ENCODE measurements at places on chromosomes 4 and X. TPM values are rescaled to one million over a fixed set of nuclear protein-coding genes. Genes with fewer than 3 reads are reported as not detected.
A peak's percentile ranks its signal among the peaks of the same experiment; 100 is the strongest.

The GAGE13 gene
- polyA plus RNA-seq = not detected

DNA sequence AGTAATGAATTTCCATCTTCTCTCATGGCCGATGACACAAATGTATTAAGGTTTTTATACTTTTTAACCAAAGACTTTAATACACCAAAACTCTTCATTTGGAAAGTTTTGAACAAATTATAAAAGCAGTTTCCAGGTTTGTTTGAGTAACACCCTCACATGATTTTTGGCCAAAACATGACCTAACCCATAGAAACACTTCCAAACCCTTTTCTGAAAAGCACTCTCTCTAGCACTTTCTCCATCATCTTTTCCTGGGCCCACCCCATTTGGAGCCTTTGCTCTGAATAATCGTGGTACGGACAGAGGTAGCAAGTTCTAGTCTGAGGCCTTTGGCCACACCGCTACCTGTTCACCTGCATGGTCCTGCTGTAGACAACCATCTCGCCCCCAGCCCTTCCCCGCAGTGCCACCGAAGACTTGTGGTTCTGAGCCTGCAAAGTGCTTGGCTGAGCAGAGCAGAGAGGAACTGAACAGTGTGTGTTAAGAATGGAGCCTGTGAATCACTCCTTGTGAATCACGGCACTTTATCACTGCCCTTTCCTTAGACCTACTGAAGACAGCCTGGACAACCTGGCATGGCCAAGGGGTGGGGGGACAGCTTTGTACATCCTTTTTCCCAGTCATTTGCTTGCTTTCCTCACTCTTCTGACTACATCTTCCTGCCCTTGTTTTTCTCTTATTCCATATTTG, 181.8 kb downstream of the PTTG2 start:
- no peak for DNase-seq

DNA sequence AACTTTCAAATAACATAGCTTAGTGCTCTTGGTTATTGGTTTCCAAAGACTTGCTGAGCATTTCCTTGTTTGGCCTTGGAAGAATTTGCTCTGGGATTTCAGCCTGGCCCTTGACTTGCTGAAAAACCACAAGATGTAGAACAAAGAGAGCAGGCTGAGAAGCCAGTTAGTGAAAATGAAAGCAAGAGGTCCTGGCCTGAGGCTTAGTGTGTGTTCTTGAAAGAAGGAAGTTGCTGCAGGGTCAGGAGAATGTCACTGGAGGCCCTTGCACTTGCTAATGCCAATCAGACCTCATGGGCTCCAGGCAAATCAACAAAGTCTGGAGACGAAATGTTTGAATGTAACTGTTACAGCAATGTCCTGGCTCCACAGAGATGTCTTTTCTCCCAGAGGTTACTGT, 79.4 kb downstream of the SYNPO2 start:
- DNase-seq = peak; percentile 59

DNA sequence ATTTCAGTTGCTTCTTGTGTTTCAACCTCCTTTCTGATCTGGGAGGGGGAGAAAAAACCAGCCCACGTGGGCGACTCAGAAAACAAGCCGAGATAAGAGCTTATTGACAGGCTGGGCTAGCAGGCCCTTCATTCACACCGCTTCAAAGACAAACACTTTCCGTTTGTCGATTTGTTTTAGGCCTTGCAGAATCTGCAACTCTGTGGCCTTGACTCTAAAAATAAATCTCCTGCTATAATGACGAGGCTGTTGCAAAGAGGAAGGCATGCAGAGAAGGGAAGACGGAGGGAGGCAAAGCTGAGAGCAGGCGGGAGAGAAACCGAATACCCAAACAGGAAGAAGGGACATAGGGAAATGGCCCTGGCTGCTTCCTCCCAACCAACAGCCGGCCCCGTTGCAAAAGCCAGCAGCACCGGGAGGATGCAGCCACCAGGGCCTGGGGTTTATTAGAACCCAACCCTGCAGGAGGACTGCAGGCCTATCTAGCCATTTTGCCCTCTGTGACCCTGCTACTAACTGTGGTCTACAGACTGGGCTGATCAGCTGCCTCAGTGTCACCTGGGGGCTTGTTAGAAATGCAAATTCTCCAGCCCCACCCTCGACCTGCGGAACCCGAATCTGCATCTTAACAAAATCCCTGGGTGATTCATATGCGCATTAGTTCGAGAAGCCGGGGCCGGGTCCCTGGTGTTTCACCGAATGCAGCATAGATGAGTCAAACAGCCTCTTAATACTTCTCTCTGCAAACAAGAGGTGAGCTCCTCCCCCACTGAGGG, 325.5 kb downstream of the BCOR start:
- DNase-seq = no peak

The ARHGAP36 gene
- 522 TPM for polyA plus RNA-seq

GRCh38 chr4:146061610-146062334, 113.7 kb upstream of the LSM6 start:
- no peak for DNase-seq

The SSX4B gene
- polyA plus RNA-seq = not detected

The CXCL11 gene
- not detected for polyA plus RNA-seq

DNA sequence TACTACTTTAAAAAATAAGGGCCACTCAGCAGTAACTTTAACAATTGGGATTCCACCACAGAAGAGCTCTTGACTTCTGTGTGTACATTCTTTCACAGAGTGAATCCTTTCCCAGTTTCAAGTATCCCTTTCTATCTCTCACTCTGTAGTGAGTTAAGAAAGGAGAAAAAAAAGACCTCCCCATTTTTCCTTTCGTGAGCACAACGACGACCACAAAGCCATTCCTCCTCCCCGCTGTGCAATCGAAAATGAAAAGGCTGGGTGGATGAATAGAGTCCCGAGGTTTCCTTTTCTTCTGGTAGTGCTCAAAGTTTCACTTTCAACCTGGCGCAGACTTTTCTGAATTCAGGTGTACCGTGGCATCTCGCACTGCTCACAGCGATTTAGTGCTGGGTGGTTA, 58.0 kb downstream of the TAB3 start:
- no peak for DNase-seq

The CLCN4 gene
- 14.7 TPM for polyA plus RNA-seq

GRCh38 chr4:5979981-5980380, 38.2 kb downstream of the C4orf50 start:
- no peak for DNase-seq

DNA sequence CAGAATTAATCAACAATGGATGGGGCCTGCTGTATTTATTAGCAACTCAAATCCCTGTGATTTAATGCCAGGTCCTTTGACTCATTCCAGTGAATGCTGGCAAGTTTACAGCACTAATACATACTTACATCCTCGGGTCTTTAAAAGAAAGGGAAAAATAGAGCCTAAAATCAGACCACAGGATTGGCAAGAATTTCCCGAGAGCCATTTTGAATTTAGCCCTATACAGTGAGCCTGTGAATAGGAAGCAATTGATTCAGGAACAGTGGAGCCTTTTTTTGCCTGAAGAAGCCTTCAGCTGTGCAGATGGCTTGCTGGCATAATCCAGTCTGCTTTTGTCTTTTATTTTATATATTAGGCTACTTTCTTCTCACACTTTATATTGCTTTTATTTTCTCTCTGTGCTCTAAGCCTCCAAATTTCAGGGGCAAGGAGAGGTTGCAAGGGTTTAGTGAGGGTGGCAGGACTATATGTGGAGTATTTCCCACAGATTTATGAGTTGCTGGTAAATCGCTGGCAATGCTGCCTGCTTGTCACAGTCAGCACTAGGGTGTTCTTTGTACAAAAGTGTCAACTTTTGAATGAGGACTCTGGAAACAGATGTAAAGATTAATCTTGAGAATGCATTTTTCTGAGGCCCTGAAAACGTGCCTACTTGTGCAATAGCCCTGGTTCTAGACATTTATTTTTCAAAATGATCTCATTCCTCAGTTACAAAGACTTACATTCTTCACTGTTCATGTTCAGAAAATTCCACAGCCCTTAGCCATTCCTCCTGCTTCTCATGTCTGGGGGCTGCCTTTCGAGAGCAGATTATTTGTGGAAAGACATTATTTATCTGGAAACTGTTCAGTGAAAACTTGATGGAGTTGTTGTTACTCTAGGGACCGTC, 303.5 kb downstream of the SPRY1 start:
- DNase-seq = peak; percentile 42

The ATP2B3 gene
- 0.36 TPM for polyA plus RNA-seq

The SPANXN4 gene
- not detected for polyA plus RNA-seq

- DNase-seq = no peak
These were observed 1174.0 kb downstream of the RAPGEF2 start for GRCh38 chr4:160276785-160277325.

DNA sequence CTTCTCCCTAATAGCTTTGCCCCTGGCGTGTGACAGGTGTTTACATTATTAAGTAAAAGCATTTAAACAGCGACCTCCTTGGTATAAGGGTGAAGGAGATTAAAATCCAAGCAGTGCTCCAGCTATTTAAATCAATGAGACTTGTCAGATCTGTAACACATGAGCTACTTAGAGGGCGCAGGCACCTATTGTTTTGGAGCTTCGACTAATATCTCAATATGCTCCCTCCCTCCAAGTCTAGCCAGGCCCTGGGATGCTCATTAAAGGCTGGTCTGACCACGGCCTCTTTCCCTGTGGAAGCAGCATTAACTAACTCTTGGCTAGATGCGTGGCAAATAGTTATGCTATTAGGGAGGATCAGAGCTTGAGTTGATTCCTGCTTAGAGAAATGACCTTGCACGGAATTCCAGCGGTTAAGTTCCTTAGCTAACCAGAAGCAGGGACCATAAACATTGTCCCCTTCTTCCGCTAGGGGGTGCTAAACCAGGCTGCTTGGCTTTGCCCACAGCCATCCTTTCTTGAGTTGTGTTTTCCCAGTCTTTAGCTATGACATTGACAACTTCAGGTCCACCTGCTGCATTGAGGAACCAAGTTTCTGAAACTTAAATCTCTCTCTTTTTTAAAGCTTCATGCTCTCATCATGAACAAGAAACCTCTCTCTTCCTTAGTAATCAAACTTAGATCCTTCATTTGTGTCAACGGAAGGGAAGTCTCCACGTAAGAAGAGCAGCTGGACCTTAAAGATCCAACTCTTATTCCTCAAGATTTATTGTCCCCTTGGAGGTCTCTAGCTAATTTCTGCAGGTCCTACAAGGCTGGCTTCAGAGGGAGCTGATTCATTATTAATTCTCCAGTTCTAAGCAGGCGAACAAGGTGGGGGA, 80.7 kb upstream of the IGFBP7 start:
- no peak for DNase-seq

GRCh38 chr4:7299010-7299907, 106.9 kb downstream of the SORCS2 start:
- DNase-seq = no peak

The TMEM129 gene
- polyA plus RNA-seq = 27.1 TPM

DNA sequence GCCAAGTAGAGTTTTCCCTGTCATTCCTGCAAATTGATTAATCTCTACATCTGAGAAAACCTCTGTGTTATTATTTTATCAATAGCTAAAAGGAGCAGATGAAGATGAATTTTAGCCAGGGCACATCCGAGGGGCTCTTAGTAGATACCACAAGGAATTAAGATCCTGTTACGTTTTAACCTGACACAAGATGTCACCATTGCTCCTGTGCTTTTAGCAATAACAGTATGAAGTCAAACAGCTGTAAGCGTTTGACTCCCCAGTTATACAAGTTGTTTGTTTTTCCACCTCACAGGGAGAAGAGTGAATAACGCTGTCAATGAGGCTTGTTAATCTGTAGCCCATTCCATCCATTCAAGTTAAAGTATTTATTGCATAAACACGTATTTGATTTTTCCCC, 76.0 kb upstream of the AP1S2 start:
- peak; percentile 14 for DNase-seq

DNA sequence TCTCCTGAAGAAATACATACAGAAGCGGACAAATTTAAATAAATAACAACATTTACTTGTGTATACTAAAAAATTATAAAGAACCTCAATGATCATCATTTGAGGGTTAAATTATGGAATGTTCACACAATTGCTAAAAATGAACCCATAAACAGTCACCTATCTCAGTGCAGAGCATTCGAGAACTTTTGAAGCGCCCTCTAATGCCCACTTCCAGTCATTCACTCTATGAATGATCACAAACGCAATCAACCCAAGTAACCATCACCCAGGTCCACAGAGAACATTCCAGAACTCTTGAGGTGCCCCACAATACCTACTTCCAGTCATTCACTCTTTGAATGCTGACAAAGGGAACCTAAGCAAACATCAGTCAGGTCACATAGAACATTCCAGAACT, 103.5 kb upstream of the PLAC1 start:
- no peak for DNase-seq

The SLC6A14 gene
- not detected for polyA plus RNA-seq

The CXCL13 gene
- 8.9 TPM for polyA plus RNA-seq

DNA sequence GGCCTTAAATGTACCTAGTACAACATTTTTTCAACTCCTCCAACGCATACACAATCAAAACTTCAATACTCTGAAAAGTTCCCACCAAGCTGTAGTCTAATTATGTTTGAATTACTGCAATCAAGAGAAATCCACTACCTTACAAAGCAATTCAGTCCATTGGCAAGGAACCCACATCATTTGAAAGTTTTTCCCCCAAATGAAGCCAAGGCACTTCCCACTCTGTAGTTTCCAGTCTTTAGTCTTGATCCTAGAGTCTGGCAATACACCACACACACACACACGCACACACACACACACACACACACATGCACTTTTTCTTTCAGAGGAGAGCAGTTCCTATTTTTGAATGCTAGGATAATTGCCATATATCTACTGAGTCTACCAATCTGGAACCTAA, 79.6 kb downstream of the ANTXR2 start:
- no peak for DNase-seq

The PCDH7 gene
- 34.1 TPM for polyA plus RNA-seq

- DNase-seq = no peak
These were observed 29.9 kb upstream of the PROM1 start for GRCh38 chr4:16113741-16114140.

DNA sequence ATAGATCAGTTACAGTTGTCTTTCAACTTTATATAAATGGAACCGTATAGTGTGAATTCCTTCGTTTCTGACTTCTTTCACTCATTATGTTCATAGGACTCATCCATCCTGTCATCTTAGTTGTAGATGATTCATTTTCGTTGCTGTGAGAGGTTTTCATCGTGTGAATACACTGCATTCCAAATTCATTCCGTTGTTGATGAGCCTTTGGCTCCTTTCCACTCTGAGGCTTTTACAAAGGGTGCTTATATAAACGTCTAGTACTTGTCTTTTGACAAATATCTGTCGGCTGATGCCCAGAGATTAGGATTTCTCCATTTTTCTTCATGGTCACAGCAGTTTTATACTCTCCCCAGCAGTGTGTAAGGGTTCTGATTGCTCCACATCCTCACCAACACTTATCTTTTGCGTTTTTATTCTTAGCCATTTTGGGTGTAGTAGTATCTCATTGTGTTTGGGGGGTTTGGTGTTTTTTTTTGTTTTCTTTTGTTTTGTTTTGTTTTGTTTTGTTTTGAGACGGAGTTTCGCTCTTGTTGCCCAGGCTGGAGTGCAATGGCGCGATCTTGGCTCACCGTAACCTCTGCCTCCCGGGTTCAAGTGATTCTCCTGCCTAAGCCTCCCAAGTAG, 48.6 kb downstream of the LRP2BP start:
- DNase-seq = no peak

The CLNK gene
- 0.30 TPM for polyA plus RNA-seq

GRCh38 chrX:716136-716535, 85.5 kb downstream of the SHOX start:
- no peak for DNase-seq

- no peak for DNase-seq
These were observed 917.2 kb downstream of the DMD start for GRCh38 chrX:32293962-32294700.

- DNase-seq = no peak
These were observed 96.7 kb downstream of the NR3C2 start for GRCh38 chr4:148345509-148345908.

GRCh38 chr4:24917076-24917856, 4.4 kb upstream of the CCDC149 start:
- DNase-seq = no peak

The STOX2 gene
- 5.3 TPM for polyA plus RNA-seq
